ENCODE measurements at places on chromosomes 16 and 17. TPM values are rescaled to one million over a fixed set of nuclear protein-coding genes. Genes with fewer than 3 reads are reported as not detected.

- peaks cover 3% of the 10 kb centered on the region for H3K36me3 ChIP-seq
- H3K27me3 ChIP-seq = no peaks in the 10 kb centered on the region
- no peak overlapping the region for H3K27ac ChIP-seq
- peaks cover 39% of the 10 kb centered on the region for H3K4me1 ChIP-seq
- DNase-seq = peak; percentile 12
- no peak overlapping the region for H3K4me3 ChIP-seq
Observed at GRCh38 chr17:2087597-2088211, 32.8 kb downstream of the HIC1 start.

- H3K27me3 ChIP-seq = no peaks in the 10 kb centered on the region
- peaks cover 22% of the 10 kb centered on the region for H3K4me1 ChIP-seq
- peak overlapping the region; percentile 99 for H3K27ac ChIP-seq
- H3K36me3 ChIP-seq = peaks cover 30% of the 10 kb centered on the region
- peak overlapping the region; percentile 90 for H3K4me3 ChIP-seq
Observed at GRCh38 chr17:61398721-61399130, 917 bp upstream of the TBX2 start.

The FLCN gene
- total RNA-seq = 18.3 TPM

GRCh38 chr17:77405867-77406732, 265.3 kb downstream of the SEC14L1 start:
- H3K4me3 ChIP-seq = no peak overlapping the region
- peak overlapping the region; percentile 68 for H3K27ac ChIP-seq
- peaks cover 66% of the 10 kb centered on the region for H3K4me1 ChIP-seq

DNA sequence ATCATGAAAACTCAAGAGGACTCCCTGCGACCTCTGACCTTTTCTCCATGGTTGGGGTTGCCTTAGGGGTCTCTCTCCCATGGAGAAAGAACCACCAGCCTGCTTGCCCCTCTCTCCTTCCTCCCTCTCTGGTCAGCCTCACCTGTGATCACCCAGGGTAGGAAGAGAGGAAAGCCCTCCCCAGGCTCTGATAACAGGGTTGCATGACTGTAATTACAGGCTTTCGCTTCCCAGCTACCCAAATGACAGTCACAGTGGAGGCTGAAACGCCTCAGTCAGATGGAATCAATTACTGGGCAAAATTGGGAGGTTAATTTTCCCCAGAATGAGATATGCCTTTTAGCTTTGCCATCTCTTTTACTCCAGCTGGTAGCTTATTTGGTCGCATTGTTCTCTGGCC, 265.8 kb upstream of the SOX9 start:
- no peaks in the 10 kb centered on the region for H3K36me3 ChIP-seq
- H3K4me1 ChIP-seq = no peaks in the 10 kb centered on the region
- DNase-seq = no peak
- H3K4me3 ChIP-seq = no peak overlapping the region
- H3K27me3 ChIP-seq = no peaks in the 10 kb centered on the region

- H3K27me3 ChIP-seq = no peaks in the 10 kb centered on the region
- H3K27ac ChIP-seq = no peak overlapping the region
- H3K36me3 ChIP-seq = no peaks in the 10 kb centered on the region
- no peak overlapping the region for H3K4me3 ChIP-seq
Observed at GRCh38 chr16:84544031-84544773, 39.7 kb upstream of the MEAK7 start.

DNA sequence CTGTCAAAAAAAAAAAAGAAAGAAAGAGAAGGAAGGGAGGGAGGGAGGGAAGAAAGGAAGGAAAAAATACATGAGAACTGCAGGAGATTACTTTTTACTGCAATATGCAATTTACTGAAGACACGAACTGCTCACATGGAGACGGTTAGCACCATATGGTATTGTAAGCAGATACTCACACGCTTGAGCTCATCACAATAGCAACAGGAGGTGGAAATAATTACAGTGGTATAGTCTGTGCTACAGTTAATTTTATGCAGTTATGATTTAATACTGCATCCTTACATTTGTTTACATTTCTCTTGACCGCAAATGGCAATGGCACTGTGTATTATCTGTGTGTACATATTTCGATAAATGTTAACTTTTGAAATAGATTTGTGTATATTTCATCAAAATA, 21.4 kb upstream of the SLC46A1 start:
- H3K27me3 ChIP-seq = peaks cover 13% of the 10 kb centered on the region
- H3K4me3 ChIP-seq = no peak overlapping the region
- DNase-seq = peak; percentile 33
- peak overlapping the region; percentile 64 for H3K27ac ChIP-seq

- H3K4me3 ChIP-seq = no peak overlapping the region
- no peak for DNase-seq
- H3K4me1 ChIP-seq = no peaks in the 10 kb centered on the region
- H3K36me3 ChIP-seq = peaks cover 18% of the 10 kb centered on the region
- no peak overlapping the region for H3K27ac ChIP-seq
Observed at GRCh38 chr17:16191604-16192003, 23.7 kb downstream of the NCOR1 start.

GRCh38 chr16:59259074-59259949, 525.2 kb upstream of the GOT2 start:
- no peak for DNase-seq
- H3K27ac ChIP-seq = no peak overlapping the region
- H3K4me1 ChIP-seq = no peaks in the 10 kb centered on the region
- no peaks in the 10 kb centered on the region for H3K27me3 ChIP-seq
- H3K36me3 ChIP-seq = no peaks in the 10 kb centered on the region
- no peak overlapping the region for H3K4me3 ChIP-seq

The HASPIN gene
- total RNA-seq = 3.9 TPM

DNA sequence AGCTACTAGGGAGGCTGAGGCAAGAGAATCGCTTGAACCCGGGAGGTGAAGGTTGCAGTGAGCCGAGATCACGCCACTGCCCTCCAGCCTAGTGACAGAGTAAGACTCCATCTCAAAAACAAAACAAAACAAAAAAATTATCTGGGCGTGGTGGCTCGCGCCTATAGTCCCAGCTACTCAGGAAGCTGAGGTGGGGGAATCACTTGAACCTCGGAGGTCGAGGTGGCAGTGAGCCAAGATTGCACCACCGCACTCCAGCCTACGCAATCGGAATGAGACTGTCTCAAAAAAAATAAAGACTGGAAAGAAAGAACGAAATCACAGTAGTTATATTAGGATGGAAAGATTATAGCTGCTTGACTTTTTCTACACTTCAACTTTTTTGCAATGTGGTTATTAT, 18.9 kb downstream of the COG1 start:
- H3K27me3 ChIP-seq = no peaks in the 10 kb centered on the region
- H3K4me3 ChIP-seq = no peak overlapping the region
- no peak for DNase-seq
- no peaks in the 10 kb centered on the region for H3K4me1 ChIP-seq

GRCh38 chr16:30395992-30396585, 869 bp downstream of the ZNF48 start:
- peak overlapping the region; percentile 70 for H3K27ac ChIP-seq
- peak overlapping the region; percentile 95 for H3K4me3 ChIP-seq
- H3K36me3 ChIP-seq = peaks cover 12% of the 10 kb centered on the region
- DNase-seq = no peak
- H3K4me1 ChIP-seq = peaks cover 10% of the 10 kb centered on the region

GRCh38 chr16:81693041-81693743, 85.9 kb upstream of the PLCG2 start:
- peaks cover 20% of the 10 kb centered on the region for H3K4me1 ChIP-seq
- no peak overlapping the region for H3K4me3 ChIP-seq
- no peaks in the 10 kb centered on the region for H3K27me3 ChIP-seq
- H3K27ac ChIP-seq = peak overlapping the region; percentile 27

The MYL11 gene
- not detected for total RNA-seq

DNA sequence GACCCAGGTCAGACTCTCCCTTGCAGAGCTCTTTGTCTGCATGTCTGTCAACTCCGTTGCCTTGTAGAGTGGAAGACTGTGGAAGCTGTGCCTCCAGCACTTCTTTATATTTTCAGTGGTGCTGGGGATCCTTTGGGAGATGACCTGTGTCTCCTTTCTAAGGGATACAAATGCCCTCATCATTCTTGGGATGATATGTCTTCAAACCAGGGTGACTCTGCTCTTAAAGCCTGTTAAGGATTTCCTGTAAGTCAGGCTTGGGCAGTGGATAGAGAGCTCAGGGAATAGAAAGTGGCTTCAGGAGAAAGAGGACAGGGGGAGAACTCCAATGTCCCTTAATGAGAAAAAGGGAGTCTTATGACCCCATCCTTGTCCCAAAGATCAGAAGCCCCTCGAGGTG, 1.5 kb downstream of the HOXB3 start:
- peaks cover 11% of the 10 kb centered on the region for H3K36me3 ChIP-seq
- H3K4me3 ChIP-seq = peak overlapping the region; percentile 91
- no peaks in the 10 kb centered on the region for H3K27me3 ChIP-seq
- peak overlapping the region; percentile 99 for H3K27ac ChIP-seq
- peaks cover 5% of the 10 kb centered on the region for H3K4me1 ChIP-seq

The PRSS21 gene
- not detected for total RNA-seq

Data from IMR-90 (cell line).